Effector CD4-positive, alpha-beta T cell (primary cell): ENCODE measurements at places on chromosomes 2 and 18.

GRCh38 chr2:55585451-55586080 is 31.9 kb downstream of the PPP4R3B start:
- DNase-seq = no peak

DNA sequence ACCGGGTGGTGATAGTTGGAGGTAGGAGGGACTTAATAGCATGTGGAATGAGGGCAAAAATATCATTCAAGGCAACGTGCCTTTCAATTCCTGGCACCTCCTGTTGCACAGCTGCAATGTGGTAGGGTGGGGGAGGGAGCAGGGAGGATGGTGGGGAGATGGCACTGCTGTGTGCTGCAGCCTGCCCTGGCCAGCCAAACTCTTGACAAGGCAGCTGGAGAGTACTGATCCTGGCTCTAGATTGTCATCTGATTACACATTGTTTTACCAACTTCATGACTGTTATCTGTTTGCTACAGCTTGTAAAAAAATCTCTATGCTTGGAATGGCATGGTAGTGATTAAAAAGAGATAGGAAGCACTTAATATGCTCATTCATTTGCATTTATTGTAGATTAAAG is 47.7 kb downstream of the PLCL1 start:
- DNase-seq = no peak

- no peak for DNase-seq
Observed at GRCh38 chr18:70116949-70117348, 88.5 kb downstream of the RTTN start.

- no peak for DNase-seq
Observed at GRCh38 chr2:64400105-64400728, 53.7 kb upstream of the LGALSL start.

- DNase-seq = no peak
Observed at GRCh38 chr2:69489793-69490192, 52.6 kb upstream of the NFU1 start.

GRCh38 chr18:52948868-52949444 is 609.0 kb downstream of the DCC start:
- no peak for DNase-seq

DNA sequence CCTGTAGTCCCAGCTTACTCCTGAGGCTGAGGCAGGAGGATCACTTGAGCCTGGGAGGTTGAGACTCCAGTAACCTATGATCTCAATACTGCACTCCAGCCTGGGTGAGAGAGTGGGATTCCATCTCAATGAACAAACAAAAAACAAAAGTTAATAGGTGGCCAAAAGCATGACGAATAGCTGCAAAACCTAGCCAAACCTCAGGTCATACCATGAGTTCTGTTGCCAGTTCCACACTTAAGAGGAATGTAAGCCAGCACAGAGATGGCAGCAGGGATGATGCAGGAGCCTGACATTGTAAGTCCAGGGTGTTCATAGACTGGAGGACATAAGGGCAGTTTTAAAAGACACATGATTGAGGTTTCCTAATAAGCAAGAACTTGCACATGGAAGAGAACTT is 55.3 kb upstream of the RMDN2 start:
- DNase-seq = no peak

GRCh38 chr2:112342067-112342550 is 66.7 kb downstream of the ZC3H6 start:
- DNase-seq = no peak

DNA sequence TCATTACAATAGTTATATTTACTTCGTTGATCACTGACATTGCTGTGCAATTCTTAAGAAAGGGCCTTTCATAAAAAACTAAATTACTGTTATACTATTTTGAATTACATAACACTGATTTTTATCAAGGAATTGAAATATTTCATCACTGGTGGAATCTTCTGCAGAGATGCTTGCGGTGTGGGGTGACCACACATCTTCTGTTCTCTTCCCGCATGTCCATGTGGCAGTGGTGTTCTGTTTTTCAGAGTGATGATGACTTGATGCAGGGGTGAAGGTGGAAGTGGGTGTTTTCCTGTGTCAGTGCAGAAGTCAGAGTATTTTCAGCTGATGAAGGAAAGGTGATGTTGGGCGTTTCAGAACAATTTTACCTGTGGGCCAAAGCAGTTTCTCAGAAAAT is 7.0 kb downstream of the CNDP2 start:
- DNase-seq = no peak

GRCh38 chr2:222381566-222381965 is 42.8 kb upstream of the SGPP2 start:
- DNase-seq = no peak

- no peak for DNase-seq
Observed at GRCh38 chr2:74199871-74200305, 1.5 kb downstream of the MTHFD2 start.

DNA sequence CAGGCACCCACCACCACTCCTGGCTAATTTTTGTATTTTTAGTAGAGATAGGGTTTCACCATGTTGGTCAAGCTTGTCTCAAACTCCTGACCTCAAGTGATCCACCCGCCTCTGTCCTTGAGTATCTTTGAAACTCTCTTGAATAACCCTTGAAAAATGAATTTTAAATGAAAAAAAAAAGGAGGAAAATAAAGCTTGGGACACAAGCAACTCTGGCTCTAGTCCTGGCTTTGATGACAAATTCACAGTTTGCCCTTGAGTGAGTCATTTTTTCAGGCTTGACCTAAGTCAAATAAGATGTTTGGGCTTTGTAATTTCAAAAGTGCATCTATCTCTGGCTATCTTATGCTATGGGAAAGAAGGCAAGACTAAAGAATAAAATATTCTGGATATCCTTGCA is 79.0 kb upstream of the TRIB2 start:
- no peak for DNase-seq

DNA sequence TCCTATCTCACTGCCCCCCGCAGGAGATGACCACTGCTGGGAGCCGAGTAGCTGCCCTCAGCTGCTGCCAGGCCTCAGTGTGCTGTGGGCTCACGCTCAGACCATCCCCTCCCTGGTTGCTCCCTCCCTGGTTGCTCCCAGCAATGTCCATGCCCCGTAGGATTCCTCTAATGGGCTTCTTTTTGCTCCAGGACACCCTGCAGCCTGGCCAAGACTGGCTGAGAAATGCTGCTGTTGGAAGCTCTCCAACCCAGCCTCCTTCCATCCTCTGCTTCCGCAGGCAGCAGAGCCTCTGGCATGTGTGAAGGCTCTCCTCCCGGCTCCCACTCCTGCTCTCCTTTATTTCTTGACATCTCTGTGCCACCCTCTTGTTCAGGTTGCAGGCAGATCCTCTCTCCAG is 48.6 kb downstream of the SOX11 start:
- DNase-seq = no peak
